Daoy (cell line): ENCODE measurements at places on chromosomes 1 and 21. TPM values are rescaled to one million over a fixed set of nuclear protein-coding genes. Genes with fewer than 3 reads are reported as not detected.

GRCh38 chr1:178341261-178341956 lies 155.4 kb downstream of the CLEC20A start:
- peak; percentile 93 for DNase-seq

DNA sequence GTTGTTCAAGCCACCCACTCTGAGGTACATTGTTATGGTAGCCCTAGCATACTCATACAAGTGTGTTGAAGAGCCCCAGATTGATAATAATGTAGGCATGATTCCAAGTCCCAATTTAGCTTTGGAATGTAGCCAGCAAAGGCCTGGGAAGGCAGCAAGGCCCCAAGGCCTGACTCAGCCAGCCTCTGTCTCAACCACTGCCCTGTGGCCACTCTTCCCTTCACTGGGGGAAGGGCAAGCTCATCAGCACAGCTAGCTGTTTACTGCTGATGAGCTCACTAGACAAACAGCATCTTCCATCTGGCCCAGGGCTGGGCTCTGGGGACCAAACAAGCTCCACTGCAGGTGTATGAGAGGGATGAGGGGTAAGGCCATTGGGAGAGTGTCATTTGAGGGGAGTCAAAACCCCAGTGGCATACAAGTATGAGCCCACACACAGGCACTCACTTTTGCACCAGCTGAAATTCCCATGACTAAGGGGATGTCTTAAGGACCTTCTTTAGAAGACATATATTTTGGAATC lies 2.2 kb upstream of the IRF6 start:
- peak; percentile 97 for DNase-seq

- peak; percentile 42 for DNase-seq
Measured at GRCh38 chr1:115840605-115841460, at the start of gene NHLH2. TSS of gene NHLH2 (minus strand) at chr1:115841126. CDS start at chr1:115838372, 2,754 bp downstream.

Gene AADACL3
- not detected in 2 replicates for total RNA-seq

GRCh38 chr1:212710566-212710965 lies 10.9 kb upstream of the BATF3 start:
- DNase-seq, result no peak

DNA sequence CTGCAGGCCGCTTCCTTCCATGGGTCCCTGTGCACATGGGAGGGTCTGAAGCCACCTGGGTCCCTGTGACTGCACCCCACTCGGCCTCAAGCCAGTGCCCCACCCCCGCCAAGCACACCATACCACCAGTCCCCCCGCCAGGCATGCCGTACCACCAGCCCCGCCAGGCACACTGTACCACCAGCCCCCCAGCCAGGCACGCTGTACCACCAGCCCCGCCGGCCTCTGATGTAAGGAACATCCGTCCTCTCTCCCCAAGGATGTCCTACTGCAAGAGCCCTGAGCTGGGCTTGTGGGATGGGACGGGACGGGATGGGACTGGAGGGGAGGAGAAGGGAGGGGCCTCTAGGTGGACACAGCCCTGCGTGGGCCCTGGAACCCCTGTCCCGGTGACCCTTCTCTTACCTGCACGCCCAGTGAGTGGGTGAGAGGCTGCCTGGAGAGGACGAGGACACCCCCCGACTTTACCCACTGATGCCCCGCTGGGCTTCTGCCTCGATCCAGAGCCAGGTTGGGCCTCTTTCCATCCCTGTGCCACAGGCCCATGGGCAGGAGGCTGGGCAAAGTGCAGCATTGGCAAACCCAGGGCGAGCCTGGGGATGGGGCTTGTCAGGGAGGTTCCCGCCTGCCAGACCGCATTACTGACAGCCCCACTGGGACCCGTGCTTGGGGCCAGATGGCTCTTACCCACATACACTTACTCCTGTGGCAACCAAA lies 40.8 kb upstream of the COL6A1 start:
- DNase-seq, result no peak

DNA sequence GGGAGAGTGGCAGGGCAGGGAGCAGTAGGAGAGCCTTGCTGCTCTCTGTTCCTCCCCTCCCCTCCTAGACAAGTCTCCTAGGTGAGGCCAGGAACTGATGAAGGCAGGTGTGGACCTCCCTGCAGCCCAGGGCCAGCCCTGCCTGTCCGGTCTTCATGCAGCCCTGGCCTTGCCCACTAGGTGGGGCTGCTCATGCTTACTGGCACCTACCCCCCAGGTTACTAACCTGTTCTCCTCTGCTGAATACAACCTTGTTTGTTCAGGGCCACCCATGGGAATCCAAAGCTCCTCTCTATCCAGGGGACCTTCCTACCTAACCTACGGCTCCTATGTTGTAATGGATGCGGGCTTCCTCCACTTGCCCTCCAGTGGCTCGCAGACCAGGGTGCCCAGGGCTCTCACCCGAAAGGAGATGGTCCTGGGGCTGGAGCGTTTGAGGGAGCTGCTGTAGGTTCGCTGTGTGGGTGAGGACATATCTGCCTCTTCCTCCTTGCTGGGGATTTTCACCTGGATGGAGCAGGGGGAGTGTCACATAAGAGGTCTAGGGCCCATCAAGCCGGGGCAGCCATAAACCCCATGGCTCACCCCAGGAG lies 7.9 kb upstream of the TNNT2 start:
- peak; percentile 70 for DNase-seq

DNA sequence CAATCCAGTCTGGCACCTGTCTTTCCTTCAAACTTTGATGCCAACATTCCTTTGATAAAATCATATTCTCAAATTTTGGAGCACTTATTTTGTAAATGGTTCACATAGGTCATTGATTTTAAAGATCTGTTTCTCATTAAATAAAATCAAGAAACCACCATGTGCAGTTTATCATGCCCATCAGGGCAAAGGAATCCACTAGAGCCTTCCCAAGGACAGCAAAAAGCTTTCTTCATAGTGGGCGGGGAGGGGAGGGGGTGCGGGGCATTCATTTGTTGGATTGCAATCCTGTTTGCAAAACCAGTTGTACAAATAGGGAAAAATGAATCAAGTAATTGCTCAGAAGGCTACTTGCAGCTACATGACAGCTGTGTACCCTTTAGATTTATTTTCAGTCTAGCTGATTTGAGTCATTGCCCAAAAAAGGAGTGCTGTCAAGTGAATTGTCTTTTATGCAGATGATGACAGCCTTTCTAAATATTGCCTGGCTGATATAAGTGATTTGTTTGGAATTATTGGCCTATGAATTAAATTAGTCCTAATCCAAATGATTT lies 23.0 kb downstream of the LRRC8B start:
- DNase-seq, result peak; percentile 23

DNA sequence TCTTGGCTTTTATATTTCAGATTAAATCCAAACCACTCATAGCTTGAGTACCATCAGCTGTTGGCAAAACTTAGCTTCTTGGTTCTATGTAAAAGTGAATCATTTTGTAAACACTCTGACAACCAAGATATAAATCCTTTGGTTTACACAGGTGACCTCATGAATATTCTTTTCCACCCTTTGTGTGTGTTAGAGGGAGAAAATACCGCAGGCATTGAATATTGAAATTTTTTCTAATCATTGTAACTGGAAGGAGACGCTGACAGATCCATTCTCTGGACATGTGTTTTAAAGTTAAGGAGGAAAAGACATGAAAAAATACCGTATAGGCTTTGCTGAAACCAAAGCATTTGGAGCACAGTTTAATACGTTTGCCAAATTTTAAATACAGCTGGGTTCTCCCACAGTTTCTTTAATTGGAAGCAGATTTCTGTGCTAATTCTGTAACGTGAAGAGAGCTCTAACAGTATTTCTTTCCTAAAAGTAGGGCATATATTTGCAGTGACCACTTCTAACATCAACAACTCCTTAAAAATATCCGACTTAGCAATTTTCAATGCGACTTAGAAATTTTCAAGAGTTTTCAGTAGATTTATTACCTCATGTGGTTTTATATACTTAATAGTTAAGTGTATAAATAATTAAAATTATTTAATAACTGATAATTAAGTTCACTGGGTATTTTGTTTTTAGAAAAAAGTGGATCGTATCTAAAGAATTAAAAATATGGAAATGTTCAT lies 388.2 kb downstream of the USP25 start:
- peak; percentile 2 for DNase-seq

DNA sequence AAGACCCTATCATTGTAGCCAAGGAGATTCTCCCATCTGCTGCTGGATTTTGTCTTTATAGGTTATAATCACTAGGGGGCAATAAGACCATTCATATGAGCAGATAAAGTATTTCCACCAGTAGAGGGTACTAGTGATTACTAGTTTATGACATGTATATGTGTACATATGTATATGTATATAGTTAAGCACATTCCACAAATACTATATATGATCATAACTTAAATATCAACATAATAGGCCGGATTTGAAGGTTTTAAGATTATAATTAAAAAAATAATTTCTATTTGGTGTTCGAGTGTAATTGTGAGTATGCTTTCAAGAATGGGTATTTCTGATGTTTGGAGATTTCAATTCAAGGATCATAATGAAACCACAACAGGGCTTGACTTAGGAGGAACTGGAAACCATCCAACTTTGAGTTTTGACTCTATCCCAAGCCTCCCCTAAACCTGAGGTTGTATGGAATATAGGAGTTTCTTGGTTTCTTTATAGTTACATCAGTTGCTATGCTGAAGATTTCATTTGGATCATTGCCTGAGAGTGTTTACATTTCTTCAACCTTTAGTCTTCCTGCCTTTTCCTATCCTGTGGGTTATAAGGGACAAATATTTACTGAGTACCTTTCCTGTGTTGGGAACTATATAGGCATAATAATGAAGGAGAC lies 16.9 kb downstream of the TCEANC2 start:
- peak; percentile 20 for DNase-seq

GRCh38 chr1:14970115-14970798 lies 183.3 kb upstream of the TMEM51 start:
- DNase-seq, result peak; percentile 94

DNA sequence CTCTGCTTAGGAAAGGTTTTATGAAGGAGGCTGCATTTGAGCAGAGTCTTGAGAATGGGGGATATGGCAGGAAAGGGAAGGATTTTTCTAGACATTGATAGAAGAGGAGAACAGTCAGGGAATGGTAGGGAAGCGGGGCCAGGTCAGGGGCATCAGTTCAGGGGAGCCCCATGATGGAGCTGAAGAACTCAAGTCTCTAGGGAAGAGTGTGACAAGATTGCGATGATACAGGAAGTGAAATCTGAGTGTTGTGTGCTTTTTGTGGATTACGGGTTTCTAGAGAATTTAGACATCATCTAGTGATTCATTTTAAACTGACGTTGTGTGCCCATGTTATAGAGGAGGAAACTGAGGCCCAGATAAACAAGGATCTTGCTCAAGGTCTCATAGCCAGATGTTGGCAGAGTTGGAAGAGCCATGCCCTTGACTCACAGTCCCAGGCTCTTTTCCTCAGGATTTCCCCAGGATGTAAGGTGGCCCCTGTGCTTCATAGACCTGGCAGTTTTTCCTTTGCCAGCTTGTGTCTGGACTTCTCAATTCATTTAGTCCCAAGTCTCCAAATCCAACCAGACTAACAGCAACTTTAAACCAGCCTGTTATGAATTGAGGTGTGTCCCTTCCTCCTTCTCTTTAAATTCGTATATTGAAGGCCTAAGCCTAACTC lies 130.3 kb downstream of the ROR1 start:
- no peak for DNase-seq

- no peak for DNase-seq
Measured at GRCh38 chr1:41367288-41367642, 6.0 kb downstream of the FOXO6 start.

DNA sequence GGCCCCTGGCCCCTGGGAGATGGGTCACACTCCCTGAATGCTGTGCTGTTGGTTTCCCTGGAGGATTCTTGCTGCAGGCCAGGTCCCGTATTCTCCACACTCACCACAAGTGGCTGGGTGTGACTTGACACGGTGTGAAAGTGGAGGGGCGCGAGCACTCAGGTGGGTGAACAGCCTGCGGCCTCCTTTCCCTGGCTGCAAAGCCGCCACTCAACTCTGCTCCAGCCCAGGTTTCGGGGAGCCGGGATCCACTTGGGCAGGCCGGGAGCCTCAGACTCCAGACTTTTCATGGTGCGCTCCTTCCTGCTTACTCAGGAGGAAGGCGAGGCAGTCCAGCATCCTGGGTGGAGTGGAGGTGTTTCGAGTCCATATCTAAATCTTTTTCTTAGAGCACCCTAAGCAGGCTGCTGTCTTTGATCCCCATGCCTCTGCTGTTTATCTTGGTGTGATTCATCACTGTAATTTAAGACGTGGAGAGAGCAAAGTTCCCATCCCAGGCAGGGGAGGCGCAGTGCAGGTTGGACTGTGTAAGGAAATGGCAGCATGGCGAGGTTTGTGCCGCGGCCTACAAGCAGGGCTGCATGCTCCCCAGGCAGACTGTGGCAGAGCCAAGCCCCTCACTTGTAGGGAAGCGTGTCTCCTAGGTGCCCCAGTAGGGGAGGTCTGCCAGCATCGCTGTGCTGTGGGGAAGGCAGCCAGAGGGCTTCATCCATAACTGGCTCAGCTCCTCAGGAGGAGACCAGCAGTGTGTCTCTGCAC lies 29.6 kb downstream of the VANGL1 start:
- peak; percentile 93 for DNase-seq

Gene NES
- total RNA-seq, result 0.51 and 0.89 TPM in 2 replicates

Gene HUNK
- total RNA-seq, result 0.98 and 1.9 TPM in 2 replicates

DNA sequence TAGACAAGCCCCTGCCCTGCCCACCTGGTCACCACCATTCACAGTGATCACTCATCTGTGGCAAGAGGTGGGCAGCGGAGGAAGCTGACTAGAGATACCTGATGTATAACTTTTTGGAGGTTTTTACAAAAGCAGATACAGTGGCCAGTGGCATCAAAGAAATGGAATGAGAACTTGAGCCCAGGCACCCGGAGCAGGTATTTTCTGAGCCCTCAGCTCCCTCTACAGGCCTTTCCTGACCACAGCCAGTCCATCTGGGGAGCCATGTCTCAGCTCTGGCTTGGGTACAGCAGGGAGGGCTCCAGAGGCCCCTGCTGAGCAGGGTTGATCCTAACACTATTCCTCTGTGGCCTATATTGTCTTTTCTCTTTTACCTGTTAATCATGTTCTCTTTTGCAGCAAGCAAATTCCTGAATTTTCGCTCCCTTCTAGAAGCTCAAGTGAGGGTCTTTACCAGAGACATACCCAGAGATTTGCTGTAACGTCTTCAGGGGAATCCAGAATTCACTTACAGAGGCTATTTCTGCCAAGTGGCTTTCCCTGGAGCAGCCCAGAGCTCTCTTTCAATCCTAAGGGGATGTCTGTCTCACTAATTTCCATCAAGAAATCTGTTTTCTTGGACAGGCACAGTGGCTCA lies 27.3 kb downstream of the GPR157 start:
- DNase-seq, result peak; percentile 61

DNA sequence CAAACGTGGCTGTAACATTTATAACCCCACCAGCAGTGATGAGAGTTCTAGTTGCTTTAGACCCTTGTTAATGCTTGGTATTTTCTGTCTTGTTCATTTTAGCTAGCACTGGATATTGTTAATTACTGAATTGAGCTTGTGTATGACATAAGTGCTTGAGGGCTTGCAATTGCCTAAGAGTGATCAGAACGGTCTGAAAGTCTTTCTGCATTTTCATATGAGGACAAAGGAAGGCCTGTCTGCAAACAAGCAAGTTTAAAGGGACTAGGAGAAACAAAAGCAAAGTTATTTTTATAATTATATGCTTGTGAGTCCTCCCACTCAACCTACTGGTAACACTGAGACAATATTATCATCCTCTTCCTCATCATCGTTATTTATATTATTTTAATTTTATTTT lies 305.5 kb upstream of the DUSP10 start:
- DNase-seq, result no peak

Gene OSBPL9
- 42.2 and 47.7 TPM in 2 replicates for total RNA-seq

Gene F5
- not detected in 2 replicates for total RNA-seq

GRCh38 chr21:35120631-35121180 lies 71.6 kb upstream of the RUNX1 start:
- no peak for DNase-seq

- DNase-seq, result no peak
Measured at GRCh38 chr1:44545961-44546360, 128.3 kb downstream of the TMEM53 start.

- no peak for DNase-seq
Measured at GRCh38 chr21:45071078-45071873, 3.1 kb upstream of the ADARB1 start.

Gene GPA33
- not detected in 2 replicates for total RNA-seq

Gene SLC19A2
- 9.8 and 11.3 TPM in 2 replicates for total RNA-seq
